ENCODE measurements at places on chromosomes 11 and 22.

DNA sequence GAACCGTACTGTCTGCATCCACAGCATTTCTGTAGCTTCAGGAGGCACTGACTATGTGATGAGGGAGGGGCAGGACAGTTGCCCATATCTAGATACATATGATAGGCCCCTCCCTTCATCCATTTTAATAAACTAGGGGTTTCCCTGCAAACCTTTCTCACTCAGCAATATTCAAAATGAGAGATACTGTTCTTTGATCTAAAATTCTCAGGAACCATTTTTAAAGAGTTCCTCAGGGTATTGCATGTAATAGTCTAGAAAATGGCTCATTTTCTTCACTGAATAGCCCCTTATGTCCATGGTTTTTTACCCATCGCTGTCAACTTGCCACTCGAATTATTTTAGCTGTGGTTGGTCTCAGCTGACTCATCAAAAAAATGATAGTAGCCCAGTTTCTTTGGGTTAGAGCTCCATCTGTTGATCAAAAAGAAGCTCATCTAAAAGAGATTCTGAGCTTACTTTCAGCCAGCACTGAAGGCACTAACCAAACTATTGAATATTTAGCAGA lies 37.0 kb upstream of the DNAJB7 start:
- no peak for DNase-seq

GRCh38 chr11:120956710-120957495 lies 67.0 kb upstream of the TBCEL start:
- no peak for DNase-seq

DNA sequence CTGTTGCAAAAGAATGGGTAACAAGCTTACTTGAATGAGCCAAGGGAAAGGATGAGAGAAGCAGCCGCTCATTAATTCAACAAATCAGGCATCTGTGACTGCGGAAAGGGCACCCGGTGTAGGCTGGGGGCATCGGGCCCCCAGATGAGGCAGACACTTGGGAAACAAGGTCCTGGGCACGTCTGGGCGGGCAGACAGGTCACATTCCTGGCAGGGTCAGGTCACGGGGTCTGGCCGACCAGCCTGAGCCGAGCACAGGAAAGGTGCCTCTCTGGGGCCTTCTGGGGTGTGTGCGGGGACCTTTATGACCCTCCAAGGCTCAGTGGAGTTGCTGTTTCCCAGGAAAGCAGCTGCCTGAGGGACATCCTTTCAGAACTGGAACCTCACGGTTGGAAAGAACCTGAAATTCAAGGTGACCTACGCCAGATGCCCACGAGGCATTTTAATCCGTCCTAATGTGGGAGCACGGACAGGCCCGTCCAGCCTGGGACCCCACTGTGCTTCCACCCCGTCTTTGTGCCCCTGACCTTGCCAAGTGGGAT lies 57.1 kb downstream of the ST14 start:
- no peak for DNase-seq

GRCh38 chr11:128331317-128331716 lies 256.0 kb downstream of the ETS1 start:
- DNase-seq, result no peak

DNA sequence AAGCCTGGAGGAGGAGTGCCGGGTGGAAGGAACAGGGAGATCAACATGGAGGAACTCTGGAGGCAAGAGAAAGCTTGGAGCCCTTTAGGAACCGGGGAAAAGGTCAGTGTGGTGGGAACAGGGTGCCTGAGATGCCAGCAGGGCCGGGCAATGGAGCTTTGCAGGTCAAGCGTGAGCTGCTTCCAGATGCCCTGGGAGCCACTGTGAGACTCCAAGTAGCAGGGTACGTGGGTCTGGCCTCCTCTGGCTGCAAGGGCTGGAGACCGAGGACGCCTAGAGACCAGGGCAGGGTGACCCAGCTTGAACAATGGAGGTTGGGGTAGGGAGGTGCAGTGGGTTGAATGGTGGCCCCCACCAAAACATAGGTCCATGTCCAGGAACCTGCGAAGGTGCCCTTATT lies 15.6 kb upstream of the EMID1 start:
- DNase-seq, result no peak

DNA sequence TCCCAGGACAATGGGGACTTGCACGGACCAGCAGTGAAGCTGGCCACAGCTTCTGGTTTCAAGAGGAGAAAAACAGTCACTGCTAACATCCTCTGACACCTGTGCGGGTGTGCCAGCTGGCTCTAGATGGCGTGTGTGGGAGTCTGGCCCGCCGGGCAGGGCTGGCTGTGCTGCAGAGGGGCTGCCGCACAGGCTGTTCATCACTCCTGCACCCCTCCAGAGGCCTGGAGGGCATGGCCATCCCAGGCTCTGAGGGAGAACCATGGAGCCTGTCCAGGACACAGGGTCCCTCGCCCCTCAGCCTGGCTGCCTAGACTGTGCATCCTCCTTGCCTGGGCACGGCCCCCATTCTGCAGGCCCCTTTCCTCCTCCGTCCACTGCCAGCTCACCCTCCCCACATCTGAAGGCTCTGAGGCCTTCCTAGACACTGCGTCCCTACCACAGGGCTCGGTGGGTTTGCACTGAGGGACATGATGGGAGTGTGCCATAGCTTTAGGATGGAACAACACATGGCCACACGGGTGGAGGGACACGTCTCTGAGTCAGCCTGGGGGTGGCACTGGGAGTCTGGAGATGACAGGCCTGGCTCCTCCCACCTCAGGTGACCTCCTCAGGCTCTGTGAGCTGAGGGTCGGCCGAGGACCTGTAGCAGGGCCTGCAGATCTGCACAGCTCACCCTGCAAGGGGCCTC lies 42.1 kb upstream of the GNB1L start:
- DNase-seq, result no peak

DNA sequence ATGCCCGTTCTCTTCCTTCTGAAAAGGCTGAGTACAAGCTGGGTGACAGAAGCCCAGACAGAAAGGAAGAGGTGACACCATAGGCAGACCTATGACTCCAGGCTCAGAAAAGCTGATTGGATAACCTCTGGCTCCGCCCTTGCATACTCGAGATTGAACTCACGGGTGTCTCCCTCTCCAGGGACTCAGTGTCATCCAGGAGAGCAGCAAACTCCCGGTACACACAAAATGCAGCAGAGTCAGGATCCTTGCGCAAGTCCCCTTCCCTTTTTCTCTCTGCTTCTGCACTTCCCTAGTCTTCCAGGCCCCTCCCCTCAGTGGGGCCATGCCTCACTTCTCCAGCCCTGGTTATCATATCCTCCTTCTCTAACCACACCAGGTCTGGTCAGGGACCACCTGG lies 9.8 kb downstream of the SCN4B start:
- no peak for DNase-seq

GRCh38 chr22:44328326-44328725 lies 15.6 kb upstream of the SHISAL1 start:
- DNase-seq, result no peak

DNA sequence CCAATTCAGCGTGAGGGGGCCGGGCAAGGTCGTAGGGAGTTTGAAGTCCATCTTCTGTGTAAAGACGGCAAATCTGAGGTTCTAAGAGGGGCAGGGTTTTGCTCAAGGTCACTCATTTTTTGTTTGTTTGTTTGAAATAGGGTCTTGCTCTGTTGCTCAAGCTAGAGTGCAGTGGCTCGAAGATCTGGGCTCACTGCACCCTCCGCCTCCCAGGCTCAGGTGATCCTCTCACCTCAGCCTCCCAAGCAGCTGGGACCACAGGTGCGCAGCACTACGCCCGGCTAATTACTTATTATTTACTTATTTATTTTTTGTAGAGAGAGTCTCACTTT lies 355 bp upstream of the AP1B1 start:
- DNase-seq, result no peak

DNA sequence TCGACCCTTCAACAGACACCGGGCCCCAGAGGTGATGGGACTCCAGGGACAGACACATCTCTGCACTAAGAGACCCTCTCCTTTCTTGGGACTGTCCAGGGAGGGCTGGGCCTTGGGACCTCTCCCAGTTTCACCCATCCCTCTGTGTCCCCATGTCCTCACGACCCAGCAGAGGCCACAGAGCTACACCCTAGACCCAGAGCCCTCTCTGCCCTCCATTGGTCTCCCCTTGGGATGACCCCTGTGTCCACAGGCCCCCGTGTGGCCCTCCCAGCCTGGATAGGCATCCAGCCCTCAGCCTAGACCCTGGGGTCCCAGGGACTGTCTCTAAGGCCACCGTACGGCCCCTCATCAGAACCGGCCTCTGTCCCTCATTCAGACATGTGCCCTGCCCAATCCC lies 7.5 kb upstream of the DRICH1 start:
- no peak for DNase-seq

GRCh38 chr22:22684580-22685561 lies 40.5 kb downstream of the GGTLC2 start:
- no peak for DNase-seq

GRCh38 chr11:1449490-1450243 lies 36.9 kb downstream of the MOB2 start:
- no peak for DNase-seq

DNA sequence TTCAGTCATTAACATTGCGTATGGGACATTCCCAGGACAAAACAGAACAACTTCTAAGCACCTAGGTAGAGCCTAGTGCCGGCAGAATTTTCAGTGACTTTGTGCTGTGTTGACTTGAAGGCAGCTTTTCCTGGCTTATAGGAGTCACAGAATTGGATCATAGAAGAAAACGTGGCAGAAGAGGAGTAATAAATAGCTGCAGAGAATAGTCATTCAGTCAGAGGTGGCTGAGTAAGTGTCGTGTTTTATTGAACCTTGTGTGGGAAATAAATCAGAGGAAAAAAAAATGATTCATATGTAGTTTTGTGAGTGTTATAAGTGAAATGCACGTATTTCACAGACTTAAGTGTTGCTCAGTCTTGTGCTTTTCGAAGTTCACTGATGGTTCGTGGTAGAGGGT lies 2.1 kb downstream of the BARX2 start:
- DNase-seq, result no peak

DNA sequence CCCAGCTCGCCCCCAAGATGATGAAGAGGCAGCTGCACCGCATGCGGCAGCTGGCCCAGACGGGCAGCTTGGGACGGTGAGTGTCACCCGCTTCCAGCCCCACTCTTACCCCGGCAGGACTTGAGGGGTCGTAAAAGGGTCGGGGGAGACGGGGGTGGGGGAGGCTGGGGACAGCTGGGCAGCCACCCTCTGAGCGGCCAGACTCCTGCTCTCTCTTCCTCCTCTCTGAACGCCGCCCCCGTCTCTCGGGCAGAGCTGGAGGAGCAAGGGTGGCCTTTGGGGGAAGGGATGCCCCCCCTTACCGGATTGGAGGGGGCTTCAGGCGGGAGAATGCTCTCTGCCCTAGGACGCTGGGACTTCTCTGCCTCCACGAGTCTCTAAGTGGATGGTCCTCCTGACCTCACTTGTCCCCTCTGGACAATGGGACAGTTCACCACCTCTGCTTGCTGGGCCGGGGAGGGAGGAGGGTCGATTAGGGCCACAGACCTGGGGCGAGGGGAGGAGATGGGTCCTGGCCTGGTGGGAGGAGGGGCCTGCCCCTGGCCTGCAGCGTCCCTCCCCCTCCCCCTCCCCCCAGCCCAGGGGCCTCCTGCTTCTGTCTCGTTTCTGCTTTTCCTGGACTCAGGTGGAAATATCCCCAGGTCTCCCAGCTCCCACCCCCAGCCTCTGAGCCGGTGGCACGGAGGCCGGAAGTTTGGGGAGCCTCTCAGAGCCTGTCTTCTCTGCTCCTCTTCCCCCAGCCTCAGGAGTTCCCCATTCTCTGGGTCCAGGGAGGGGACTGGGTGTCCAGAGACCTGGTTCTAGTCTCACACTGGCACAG lies 512 bp downstream of the SH3BP1 start:
- DNase-seq, result no peak

- DNase-seq, result no peak
Measured at GRCh38 chr11:12109591-12110196, 696 bp upstream of the MICAL2 start.

- no peak for DNase-seq
Measured at GRCh38 chr11:36328966-36329673, 33.0 kb downstream of the PRR5L start.

GRCh38 chr22:42313804-42314581 lies 43.5 kb upstream of the TCF20 start:
- no peak for DNase-seq

GRCh38 chr11:126132319-126132718 lies 69.7 kb upstream of the CDON start:
- no peak for DNase-seq

DNA sequence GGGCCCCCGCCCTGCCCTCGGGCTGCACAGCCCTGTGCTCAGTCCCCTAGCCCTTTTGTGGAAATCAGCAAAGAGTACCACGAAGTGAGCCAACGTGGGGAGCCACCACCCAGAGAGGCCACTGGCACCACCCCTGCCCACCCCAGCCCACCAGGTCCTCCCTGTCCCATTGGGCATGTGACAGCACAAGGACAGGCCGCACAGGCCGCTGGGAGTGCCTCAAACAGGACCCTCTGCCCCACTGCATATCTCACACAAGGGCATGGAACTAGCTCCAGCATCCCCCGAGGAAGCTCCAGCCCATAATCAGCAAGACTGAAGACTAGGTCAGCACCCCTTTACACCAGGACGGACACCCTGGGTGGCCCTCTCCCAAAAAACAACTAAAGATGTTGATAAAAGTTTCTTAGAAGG lies 29.7 kb downstream of the GNB1L start:
- DNase-seq, result no peak

- no peak for DNase-seq
Measured at GRCh38 chr11:92967178-92967577, 2.3 kb upstream of the MTNR1B start.

DNA sequence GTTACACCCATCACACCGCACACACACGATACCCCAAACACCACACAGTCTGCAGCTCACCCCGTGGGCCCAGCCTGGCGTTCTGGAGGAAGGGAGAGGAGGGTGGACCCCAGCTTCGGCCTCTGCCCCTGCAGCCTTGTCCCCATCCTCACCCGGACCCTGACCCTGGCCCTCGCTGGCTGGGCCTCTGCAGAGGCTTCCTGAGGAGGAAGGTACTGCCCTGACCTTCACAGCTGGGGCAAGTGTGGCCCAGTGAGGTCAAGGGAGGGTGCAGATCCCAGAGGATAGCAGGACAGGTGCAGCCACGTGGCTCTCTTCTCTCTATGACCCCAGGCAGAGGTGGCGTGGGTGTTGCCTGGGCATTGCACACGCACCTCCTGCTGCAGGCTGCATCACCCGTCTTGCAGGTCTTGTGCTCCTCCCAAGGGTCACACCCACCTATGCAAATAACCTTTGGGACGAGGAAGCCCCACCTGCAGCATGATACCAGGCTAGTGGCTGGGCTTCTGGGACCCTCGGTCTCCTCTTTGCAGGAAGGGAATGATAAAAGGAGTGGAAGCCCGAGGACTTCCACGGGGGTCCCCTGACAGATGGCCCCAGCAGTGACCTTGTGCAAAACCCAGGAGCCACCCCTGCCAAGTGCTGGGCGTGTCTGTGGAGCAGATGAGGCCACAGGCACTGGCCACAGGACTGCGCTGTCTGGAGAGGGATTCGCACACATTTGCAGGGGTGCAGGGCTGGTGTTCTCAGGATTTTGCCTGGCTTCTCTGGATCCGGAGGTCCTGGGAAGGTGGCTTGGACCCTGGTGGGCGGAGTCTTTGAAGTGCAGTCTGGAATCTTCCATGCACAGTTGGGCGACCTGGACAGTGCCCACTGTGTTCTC lies 1241.5 kb downstream of the BRD1 start:
- DNase-seq, result no peak

- DNase-seq, result no peak
Measured at GRCh38 chr11:131591051-131591461, 220.6 kb downstream of the NTM start.
